Cortex of kidney (tissue), 1 donor: ENCODE measurements at places on chromosomes 13 and 19.

- DNase-seq, result no peak
These were observed 75.2 kb upstream of the MCF2L start for GRCh38 chr13:112893570-112894422.

- DNase-seq, result no peak
These were observed 44.9 kb downstream of the LYL1 start for GRCh38 chr19:13057744-13058143.

- DNase-seq, result no peak
These were observed 116.8 kb upstream of the CACNA1A start for GRCh38 chr19:13622766-13623715.

DNA sequence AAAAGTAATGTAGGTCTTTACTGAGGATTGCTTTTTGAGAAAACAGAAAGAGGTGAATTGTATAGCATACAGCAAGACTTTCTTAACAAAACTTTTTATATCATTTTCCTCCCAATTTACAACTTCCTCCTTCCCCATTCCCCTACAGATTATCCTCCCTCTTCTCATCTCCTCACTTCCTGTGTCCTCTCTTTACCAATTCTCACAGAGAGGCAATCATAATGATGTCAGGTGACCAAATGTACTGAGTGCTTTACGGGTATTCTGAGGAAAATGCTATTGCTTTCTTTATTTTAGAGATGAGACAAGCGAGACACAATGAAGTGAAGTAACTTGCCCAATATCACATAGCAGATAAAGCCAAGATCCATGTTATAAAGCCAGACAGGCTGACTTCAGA is 1.7 kb upstream of the MTMR6 start:
- no peak for DNase-seq

DNA sequence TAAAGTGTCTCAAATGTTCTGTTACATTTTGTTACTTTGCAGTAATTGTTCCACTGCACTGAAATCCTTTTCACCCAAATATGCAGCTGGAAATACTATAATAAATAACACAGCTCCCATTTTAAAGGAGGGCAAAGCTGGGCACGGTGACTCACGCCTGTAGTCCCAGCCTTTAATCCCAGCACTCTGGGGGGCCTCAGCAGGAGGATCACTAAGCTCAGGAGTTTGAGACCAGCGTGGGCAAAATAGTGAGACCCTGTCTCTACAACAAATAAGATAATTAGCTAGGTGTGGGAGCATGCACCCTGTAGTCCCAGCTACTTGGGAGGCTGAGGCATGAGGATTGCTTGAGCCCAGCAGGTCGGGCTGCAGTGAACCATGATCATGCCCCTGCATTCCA is 7.5 kb upstream of the UBAC2 start:
- DNase-seq, result no peak

DNA sequence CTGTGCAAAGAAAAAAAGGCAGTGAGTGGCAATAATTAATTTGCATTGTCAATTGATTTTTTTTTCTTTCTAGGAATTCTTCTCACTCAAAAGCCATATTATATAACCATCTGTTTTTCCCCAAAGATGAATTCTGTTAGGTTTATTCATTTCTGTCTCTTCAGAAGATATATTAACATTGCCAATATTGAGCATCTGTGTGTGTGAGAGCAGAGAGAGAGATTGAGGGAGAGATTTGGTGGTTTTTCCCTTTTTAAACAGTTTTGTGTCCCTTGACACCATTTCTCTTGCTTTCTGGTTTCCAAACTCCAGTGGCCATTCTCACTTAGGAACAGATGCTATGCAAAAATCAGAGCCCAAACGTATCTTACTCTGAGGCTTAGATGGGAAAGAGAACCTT is 112.5 kb downstream of the LACC1 start:
- DNase-seq, result no peak

DNA sequence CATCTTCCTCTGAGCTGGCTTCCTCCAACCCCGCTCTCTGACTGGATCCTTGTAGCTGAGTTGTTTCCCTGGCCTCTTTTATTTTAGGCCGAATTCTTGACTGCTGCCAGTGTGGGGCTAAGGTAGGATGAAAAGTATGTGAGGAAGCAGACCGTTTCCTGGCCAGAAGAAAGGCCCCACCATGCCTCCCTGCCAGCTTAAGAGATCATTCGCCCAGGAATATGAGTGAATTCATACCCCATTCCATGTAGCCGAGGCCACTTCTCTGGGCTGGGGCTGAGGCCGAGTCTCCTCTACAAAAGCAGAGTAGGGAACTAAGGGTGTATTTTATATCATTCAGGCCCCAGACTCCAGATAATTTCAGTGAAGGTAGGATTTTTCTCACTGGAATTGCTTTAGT is 32.3 kb downstream of the NFIX start:
- no peak for DNase-seq

DNA sequence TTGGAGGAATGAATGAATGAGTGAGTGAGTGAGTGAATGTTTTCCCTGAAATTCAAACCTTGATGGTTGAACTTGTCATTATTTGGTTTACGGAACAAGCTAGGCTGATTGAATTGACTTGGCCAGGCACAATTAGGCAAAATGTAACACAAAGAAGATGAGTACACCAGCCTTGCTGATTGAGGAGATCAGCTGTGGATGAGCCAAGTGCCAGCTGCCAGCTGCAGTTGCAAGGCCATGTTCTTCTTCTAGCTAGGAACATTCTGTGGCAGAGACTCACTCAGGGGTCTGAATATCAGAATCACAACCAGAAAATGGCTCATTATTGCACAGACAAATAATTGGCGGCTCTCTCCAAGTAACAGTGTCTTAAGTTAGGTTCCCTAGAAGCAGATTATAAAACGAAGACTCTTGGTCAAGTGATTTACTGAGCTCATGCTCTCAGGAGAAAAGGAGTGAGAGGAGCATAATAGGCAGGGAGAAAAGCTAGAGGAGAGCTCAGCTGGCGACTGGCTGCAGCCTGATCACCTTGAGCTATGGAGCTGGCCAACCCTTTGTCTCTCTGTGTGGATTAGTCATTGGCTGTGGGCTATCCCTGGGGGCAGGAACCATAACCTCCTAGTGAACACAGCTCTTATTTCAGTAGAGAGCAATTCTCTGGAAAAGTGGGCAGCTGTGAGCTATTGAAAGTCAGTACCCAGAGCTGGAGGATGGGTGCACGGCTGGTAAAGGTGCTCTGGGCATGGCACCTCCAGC is 225.3 kb upstream of the SERP2 start:
- no peak for DNase-seq

DNA sequence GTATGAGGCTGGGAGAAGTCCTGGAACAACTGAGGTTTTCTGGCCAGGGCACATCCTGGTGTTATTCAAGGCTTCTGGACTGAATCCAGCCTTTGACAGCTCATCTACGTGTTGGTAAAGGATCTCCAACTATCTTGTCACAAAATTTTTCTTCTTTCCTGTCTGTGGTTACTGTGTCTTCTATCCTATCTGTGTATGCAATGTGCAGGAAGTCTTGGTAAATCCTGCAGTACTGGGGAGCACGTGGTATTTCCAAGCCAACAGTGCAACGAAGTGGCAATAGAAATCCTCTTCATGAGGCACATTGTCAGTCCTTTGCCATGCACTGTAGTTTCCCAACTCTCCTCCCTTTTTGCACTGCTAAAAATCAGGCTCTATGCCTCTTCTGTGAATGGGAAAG is 86.7 kb downstream of the ZNF100 start:
- DNase-seq, result no peak

DNA sequence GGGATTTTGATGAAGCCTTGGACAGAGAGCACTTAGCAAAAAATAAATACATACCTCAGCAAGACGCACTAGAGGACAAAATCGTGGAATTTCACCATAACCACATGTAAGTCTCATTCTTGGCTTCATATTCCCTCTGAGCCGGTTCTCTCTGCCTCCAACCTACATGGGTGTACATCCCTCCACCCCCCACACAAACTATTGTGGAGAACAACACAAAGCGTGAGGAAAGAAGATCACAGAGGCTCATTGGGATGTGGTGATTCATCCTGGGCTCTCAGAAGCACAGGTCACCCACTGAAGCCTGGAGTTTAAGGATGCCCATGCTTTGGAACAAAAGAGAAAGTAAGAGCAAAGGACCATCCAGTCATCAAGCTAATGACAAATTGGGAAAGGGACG is 192.2 kb downstream of the STK24 start:
- no peak for DNase-seq

GRCh38 chr19:45164577-45165335 is 4.0 kb upstream of the NKPD1 start:
- no peak for DNase-seq

DNA sequence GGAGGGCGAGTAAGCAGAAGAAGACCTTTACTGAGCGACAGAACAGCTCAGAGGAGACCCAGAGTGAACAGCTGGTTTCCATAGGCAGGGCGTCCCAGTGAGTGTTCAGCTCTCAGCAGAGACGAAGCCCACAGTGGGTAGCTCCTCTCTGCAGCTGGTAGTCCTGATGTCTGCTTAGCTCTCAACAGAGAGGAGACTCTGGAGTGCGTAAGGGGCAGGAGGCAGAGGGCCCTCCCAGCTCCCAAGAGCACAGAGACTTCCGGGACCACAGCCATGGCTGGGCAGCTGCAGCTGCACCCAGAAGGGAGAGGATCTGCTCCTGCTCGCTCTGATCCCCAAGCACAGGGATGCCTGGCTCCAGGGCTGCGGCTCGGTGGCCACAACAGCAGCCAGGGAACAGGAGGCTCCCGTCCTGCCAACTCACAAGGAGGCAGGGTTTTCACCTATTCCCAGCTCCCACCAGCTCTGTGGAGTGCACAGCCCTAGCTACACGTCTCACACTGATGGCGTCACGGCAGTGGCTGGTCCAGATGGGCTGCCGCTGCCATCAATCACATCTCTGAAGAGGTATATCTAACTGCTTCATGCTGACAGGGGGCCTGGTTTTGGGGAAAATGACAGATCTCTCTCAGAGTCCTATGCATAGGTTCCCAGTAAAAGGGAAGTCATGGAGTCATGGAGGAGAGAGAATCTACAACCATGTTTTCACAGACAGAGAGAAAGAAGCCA is 2660.1 kb upstream of the PCDH20 start:
- DNase-seq, result no peak

- no peak for DNase-seq
These were observed 1151.2 kb downstream of the PCDH17 start for GRCh38 chr13:58782736-58783135.

DNA sequence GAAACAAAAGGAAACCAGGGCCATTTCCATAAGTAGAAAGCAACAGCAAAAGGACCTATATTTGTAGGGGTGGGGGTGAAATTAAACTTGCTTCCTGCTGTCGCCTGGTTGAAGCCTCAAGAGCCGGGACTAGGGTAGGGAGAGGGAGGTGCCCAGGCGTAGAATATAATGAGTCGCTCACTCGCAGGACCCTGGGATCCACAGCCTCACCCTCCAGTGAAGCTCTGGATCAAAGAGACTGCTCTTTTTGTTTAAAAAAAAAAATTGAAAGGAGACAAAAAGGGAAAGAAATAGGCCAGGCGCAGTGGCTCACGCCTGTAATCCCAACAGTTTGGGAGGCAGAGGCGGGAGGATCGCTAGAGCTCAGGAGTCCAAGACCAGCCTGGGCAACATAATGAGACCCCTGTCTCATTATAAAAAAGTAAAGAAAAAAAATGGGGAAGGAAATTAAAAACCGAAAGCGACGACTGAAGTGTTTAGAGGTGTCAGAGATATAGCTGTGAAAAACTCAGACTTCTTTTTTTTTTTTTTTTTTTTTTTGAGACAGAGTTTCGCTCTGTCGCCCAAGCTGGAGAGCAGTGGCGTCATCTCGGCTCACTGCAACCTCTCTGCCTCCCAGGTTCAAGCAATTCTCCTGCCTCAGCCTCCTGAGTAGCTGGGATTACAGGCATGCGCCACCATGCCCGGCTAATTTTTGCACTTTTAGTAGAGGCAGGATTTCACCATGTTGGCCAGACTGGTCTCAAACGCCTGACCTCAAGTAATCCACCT is 10.9 kb upstream of the ADGRE5 start:
- no peak for DNase-seq

GRCh38 chr19:5826531-5827341 is 12.8 kb downstream of the FUT6 start:
- no peak for DNase-seq

GRCh38 chr13:32880636-32881035 is 135.6 kb upstream of the KL start:
- DNase-seq, result no peak

DNA sequence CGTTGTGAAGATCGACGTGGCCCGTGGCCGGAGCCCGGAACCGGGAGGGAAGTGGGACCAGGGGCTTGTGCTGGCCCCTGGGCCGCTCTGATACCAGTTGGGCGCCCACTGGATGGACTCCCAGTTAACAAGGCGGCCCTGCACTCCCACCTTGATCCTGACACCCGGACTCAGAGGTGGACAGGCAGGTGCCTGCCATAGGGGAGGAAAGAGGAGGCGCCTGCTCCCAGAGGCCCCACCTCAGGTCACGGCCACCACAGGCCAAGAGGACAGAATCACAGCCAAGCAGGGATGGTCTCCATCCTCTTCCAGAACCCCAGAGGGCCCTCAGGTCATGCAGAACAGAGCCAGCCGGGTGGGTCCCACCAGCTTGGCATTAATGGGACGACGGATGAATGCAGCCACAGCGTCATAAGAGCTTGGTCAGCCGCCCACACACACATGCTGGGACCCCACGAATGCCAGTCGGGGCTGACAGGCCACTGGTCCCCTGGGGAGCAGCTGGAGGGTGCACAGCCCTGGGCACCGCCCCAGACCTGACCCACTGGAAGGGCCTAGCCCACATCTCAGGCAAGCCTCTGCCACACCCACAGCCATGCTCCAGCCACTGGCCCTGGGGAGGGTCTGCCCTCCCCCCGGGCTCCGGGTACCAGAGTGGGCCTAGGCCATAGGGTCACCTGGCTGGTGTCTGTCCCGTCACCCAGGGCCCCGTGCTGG is 9.6 kb upstream of the KLF16 start:
- DNase-seq, result no peak

GRCh38 chr19:44723952-44724319 is 24.6 kb upstream of the BCL3 start:
- no peak for DNase-seq

DNA sequence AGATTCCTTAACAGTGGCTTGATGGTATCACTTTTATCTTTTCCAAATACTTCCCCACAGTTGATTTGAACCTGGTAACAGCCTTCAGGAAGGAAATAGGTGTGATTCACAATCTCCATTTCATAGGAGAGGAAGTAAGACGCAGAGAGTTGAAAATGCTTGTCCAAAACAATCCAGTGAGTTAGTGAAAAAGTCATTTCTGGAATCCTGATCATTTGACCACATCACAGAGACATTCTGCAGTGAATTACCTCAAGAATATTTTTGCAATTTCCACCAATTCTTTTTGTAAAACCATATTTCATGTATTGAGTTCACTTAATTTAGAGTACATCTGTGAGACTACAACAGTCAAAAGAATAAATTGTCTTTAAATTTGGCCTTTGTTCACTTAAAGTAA is 292.8 kb downstream of the DCLK1 start:
- DNase-seq, result no peak

GRCh38 chr19:54114340-54115108 is 933 bp downstream of the TFPT start:
- DNase-seq, result no peak

DNA sequence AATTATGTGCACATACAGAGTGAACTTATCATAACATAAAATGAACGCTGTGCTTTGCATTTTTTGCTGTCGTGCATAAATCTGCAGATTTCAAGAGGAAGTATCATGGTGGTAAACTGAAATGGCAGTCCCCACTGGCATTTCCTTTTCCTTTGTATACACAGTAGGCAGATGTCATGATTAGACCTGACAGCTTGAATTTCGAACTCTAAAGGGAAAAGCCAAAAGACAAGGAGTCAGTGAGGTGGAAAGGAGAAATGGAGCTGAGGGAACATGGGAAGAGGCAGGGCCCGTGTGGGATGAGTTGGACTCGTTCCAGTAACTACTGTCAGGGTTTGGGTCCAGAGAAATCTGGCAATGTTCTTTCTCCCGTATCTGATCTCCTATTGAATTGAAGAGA is 454.1 kb upstream of the SGCG start:
- DNase-seq, result no peak
